ENCODE measurements at places on chromosomes 2 and 18.
A peak's percentile ranks its signal among the peaks of the same experiment; 100 is the strongest.

- DNase-seq: no peak
Measured at GRCh38 chr2:220243571-220243970, 616.1 kb downstream of the SLC4A3 start.

DNA sequence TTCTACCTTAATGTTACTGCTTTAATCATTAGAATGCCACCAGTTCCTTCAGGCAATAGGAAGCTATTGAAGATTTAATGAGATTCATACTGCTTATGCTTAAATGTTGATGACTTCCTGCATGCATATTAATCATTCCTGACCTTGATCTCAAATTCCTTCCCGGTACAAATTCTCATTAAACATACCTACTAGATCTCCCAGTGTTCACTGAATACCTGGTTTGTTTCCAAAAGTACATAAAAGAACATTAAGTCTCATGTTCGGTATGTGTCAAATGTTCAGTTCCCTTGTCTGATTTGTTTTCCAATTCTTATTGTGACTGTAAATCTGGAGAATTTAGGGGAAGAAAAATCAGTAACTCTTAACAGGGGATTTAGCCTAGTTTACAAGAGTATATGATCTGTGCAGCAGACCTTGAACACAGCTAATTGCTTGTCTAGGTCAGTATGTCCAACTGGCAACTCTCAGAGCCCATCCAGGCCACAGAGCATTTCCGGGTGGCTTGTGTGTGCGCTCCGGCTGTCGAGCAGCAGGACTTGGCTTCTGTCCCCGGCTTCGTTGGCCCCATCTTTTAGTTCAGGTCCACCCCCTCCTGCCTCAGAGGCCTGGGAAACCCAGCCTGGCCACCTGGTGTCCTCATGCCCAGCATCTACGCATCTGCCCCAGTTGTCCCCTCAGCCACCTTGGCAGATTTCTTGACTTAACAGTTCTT lies 13.1 kb downstream of the METAP1D start:
- DNase-seq: no peak

DNA sequence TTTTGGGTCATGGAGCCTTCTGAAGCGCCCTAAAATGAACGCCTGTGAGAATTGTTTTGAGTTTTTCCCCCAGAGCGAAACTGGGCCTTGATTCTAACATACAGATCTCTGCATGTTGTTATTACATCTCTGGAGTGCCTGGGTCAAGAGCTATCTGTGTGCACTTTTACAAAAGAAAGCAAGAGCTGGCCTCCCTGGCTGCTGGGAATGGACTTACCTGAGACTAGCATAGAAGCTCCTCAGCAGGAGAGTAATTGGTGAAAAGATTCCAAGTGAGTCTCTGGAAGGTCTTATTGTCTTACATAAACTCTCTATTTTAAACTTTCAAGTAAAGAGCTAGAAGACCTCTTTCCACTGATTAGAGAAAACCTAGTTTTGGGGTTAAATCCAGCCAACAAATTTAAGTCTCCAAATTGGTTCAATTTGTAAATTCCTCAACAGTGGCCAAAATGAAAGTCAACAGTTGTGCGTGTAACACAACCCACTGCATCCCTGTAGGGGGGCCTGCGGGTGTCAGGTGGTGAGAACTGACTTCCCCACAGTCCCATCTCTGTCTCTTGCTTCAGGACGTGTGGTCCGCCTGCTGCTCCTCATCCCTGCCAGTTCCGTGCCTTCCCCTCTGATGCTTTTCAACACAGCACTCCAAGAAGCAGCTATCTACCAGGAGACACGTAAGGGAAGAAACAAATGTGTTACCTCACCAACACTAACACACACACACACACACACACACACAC lies 206.1 kb downstream of the SH3BP4 start:
- no peak for DNase-seq

DNA sequence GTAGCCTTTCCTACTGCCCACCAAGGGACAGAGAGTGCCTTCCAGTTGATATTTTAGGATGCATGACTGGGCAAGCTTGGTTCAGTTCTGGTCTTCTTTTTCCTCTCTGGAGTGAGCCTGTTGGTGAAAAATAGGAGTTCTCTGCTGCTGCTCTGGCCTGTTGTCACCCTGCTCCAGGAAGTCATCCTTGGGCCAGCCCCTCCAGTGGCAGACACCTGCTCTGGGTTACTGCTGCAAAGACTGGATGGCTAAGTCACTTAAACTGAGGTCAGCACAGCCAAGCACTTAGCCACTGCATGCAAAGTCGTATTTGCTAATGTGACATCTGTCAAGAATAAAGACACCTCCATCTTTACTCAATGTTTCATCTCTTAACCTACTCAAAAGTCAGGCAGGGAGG lies 219.6 kb upstream of the ID2 start:
- no peak for DNase-seq

GRCh38 chr2:22934747-22935146 lies 450.2 kb upstream of the KLHL29 start:
- no peak for DNase-seq

GRCh38 chr2:18346344-18346743 lies 214.1 kb downstream of the RDH14 start:
- no peak for DNase-seq

GRCh38 chr2:84847326-84848050 lies 33.4 kb downstream of the TRABD2A start:
- no peak for DNase-seq

DNA sequence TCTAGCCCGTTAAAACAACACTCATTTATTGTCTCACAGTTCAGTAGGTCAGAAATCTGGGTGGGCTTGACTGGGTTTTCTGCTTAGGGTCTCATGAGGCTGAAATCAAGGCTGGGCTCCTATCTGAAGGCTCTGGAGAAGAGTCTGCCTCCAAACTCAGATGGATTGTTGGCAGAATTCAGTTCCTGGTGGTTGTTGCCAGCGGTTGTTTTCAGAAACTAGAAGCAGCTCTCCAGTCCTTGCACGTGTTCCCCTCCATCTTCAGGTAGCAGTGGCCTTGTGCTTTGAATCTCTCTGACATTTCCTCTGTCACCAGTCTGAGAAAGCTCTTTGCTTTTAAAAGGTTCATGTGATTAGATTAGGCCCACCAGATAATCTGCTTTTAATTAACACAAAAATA lies 20.1 kb upstream of the FN1 start:
- no peak for DNase-seq

GRCh38 chr2:5977477-5977876 lies 285.3 kb downstream of the SOX11 start:
- DNase-seq: no peak

GRCh38 chr18:77066689-77067088 lies 65.9 kb downstream of the MBP start:
- DNase-seq: no peak

DNA sequence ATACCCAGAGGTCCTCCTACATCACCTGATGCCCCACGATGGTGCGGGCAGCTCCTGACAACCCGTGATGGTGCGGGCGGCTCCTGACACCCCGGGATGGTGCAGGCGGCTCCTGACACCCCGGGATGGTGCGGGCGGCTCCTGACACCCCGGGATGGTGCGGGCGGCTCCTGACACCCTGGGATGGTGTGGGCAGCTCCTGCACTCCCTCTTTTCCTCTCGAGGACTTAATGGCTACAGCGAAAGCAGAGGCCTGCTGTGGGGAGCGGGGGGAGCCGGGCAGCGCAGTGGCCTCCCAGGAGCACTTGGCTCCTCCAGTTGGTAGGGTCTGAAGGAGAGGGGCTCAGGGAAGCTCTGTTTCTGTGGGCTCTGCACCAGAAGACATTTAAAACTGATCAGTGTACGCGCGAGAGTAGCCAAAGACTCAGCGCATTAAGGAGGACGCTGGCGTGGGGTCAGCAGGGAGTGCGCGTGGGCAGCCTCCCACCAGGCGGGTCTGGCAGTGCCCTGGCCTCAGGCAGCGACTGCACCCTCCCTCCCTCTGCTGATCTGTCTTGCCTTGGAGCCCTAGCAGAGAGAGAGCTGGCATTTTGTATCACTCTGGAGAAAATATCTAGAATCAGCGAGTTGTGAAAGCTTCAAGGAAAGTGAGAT lies 464.5 kb upstream of the MYT1L start:
- DNase-seq: no peak

- DNase-seq: no peak
Measured at GRCh38 chr2:212379103-212379502, 159.5 kb downstream of the ERBB4 start.

DNA sequence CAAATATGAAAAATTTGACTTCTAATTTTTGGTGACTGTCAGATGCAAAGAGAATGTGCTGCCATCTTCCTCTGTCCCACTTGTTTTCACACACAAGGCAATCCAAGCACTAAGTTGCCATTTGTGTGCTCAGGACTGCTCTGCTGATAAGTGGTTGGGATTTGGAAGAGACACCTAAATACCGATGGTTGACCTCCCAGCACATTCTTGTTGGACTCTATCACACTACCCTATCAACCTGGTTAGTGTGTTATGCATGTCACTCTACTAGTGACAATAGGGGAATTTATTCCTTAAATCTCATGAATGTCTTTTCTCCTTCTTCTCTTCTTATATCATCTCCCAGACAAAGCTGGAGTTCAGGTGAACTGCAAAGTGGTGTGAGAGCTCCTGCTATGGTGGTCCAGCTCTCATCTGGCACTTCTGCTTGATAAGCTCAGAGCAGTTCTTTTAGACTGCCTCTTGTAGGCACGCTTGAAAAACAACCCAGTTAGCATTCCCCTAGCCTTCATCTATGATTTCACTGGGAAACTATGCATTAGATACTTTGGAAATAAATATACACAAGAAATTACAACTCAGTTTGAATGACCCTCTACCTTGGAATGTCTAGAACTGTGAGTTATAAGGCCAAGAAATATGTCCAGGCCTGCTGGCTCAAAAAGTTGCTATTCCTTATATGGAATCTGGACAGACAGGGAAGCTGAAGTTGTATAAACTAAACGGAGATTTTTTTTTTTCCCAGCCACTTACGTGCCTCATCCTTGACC lies 404.8 kb downstream of the MEIS1 start:
- no peak for DNase-seq

- DNase-seq: no peak
Measured at GRCh38 chr2:232578626-232579025, 28.1 kb downstream of the EIF4E2 start.

GRCh38 chr2:135851858-135852257 lies 14.9 kb upstream of the LCT start:
- DNase-seq: no peak

DNA sequence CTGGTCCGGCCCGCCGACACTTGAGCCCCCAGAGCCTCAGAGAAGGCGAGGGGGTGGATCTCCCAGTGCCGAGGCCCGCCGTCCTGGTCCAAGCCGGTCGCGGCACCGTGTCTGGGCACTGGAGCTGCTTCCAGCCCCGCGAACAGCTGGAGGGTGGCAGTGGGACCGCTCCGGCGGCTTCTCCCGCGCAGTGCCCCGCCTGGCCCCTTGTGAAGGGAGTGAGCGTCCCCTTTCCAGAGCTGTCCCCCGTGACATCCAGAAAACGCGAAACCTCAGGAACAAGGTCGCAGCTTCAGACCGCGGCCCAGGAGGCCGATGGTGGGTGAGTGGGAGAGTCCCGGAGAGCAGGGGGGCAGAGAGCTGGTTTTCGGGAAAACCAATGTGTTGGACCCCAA lies 579 bp upstream of the EMX1 start:
- DNase-seq: no peak

GRCh38 chr2:237319887-237320286 lies 94.1 kb downstream of the COL6A3 start:
- DNase-seq: no peak

GRCh38 chr2:99956232-99957030 lies 186.0 kb downstream of the AFF3 start:
- no peak for DNase-seq

- DNase-seq: no peak
Measured at GRCh38 chr2:608297-608696, 68.9 kb downstream of the TMEM18 start.

GRCh38 chr2:235784788-235785187 lies 290.9 kb downstream of the AGAP1 start:
- DNase-seq: no peak

DNA sequence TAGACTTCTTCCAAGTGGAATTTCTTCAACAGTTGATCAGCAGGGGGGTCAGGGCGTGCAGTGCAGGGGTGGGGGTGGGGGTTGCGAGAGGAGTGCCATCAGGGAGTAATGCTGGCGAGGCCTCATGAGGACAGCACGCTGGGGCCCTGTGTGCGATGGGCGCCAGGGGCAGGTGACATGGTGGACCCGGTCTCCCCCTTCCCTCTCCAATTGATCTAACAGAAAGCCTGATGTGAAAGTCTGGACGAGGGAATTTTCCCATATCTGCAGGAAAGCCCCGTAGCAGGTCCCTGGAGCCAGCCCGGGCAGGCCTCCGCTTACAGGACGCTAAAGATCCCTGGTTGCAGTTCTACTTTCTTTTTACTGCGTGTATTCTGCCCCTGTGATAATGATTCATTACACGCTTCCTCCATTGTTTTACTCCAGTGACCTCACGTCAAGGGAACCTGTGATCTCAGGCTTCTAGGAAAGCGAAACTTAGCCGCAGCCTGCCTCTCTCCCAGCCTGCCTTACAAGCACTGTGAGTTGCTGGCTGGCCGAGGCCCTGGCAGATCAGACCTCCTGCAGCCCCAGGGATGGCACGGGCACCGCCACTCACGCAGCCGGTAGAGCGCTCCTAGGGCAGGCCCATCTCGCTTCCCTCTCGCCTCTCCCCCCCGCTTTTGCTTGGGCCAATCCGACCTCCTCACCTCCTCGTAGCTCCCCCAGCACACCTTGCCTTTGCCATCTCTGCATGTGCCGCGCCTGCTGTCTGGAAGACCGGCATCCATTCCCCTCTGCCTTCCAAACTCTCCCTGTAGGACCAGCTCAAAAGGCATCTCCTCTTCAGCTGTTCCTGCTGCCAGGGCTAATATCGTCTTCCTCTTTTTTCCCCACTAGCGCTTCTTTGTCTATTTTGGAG lies 19.2 kb downstream of the NEURL3 start:
- DNase-seq: peak; percentile 68

- no peak for DNase-seq
Measured at GRCh38 chr2:39584283-39584965, 81.3 kb upstream of the TMEM178A start.

- no peak for DNase-seq
Measured at GRCh38 chr18:58819051-58819450, 45.6 kb upstream of the ZNF532 start.
